ENCODE measurements at places on chromosomes 1 and 21.

- no peak for DNase-seq
Measured at GRCh38 chr1:35544976-35545375, 12.2 kb downstream of the KIAA0319L start.

DNA sequence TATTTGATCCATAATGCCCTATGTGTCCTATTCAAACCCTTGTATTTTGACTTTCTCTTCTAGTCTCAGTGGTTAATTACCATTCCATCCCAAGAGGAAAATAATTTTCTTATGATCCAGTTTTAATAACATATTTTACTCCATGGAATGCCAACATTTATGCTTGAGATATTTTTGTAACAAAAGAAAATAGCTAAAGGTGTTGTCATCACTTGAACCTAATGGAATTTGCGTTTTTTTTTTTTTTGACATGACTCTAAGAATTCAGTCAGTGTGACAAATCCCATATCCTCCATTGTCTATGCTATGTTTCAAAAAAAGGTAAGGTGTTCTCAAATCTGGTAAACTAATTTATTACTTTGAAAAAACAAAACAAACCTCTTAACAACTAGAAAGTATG is 324.1 kb upstream of the ADAMTS5 start:
- DNase-seq, result no peak

DNA sequence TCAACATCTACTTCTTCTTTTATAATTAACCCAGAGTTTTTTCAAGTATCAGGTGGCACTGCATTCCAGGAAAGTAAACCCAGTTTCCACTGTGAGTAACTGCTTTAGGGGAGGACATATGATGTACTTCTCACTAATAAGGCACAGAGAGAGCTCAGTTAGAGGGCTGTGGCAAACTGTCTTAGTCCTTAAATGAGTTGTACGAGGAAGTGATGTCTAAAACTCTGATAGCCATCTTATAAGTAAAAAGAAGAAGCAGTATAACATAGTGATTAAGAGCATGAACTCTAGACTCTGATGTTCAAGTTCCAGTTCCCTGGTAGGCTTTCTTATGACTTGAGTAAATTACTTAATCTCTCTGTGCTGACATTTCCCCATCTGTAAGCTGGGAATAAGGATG is 58.7 kb upstream of the PTGS2 start:
- no peak for DNase-seq

- DNase-seq, result no peak
Measured at GRCh38 chr1:229231754-229232119, 39.2 kb upstream of the RAB4A start.

- DNase-seq, result no peak
Measured at GRCh38 chr1:24134376-24134775, 8.6 kb downstream of the IL22RA1 start.

DNA sequence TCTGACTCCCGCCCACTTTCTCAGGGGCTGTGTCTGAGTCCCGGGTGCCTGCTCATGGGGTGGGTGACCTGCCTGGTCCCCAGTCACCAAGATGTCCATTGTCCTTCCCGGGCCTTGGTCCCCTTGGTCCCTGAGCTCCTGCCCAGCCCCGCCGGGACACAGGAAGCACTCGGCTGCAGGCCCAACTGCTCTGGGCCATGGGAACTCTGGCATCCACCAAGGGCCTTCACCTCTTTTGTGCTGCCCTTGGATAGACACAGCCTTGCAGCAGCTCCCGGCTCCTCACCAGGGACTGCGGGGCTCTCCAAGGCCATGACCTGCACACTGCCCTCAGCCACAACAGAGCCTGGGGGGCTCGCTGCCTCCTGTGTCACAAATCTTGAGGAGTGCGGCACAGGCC is 22.1 kb upstream of the MX1 start:
- no peak for DNase-seq

DNA sequence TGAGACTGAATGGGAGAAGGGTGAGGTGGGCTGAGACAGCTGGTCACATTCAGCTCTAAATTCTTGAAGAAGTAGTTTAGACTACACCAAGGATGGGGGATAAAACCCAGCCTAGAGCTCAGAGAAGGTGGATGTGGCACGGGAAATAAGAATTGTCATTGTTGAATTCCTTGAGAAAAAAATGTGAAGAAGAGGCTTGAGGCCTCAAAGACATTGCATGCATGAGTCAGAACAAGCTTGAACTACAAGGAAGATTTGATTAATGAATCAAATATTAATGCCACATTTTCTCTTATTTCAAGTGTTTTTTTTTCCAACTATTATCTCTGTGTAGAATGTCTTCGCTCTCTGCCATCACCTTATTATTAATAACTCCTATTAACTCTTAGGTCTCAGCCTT is 58.9 kb downstream of the MAP3K7CL start:
- DNase-seq, result no peak

DNA sequence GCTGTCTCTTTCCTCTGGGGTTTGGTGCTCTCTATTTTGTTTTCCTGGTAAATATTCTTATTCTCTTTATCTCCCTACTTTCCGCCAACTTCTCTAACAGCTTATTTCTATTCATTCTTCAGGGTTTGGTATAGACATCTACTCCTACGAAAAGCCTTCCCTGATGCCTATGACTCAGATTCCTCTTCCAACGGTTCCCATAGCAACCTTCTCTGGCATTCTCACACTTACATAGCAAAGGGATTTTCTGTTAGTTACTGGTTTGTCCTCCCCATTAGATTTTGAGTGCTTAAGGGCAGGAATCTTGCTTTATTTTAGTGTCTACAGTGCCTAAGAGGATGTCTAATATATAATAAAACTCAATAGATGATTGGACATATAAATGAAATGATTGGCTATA is 407.6 kb upstream of the DEPDC1 start:
- DNase-seq, result no peak

GRCh38 chr1:238257018-238257621 is 366.4 kb upstream of the ZP4 start:
- DNase-seq, result no peak

DNA sequence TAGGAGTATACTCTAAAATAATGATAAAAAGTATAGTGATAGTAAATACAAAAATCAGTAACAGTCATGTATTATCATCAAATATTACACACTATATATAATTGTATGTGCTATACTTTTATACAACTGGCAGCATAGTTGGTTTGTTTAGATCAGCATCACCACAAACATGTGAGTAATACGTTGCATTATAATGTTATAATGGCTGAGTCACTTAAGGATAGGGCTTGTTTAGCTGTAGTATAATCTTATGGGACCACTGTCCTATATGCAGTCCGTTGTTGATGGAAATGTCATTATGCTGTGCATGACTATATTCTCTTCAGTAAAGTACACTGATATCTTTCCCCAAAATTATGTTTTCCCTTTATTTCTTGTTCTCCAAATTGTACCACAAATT is 92.8 kb downstream of the LYPLAL1 start:
- no peak for DNase-seq

GRCh38 chr1:107499139-107499744 is 358.4 kb downstream of the NTNG1 start:
- DNase-seq, result no peak

GRCh38 chr1:245679821-245680780 is 525.3 kb downstream of the KIF26B start:
- DNase-seq, result no peak

- peak; percentile 13 for DNase-seq
Measured at GRCh38 chr1:224783006-224783651, 146.3 kb upstream of the DNAH14 start.

GRCh38 chr1:88731475-88732269 is 47.6 kb downstream of the PKN2 start:
- peak; percentile 1 for DNase-seq

DNA sequence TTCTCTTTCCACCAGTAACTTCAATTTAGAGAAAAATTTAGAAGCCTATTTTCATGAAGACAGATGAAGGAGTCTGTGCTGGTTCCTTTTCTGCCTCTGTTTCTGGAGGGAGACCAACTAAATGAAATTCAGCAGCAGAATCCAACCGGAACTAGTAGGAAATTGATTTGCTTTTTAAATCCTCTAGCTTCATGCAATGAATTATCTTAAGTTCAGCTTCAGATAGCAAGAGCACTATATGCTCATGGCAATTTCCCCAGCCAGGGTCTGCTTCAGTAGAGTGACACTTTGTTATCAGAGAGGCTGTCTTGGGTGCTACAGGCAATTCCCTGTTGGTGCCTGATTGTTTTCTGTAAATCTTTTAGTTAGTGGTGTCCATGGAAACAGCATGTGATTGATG is 189.7 kb downstream of the SLC35F3 start:
- no peak for DNase-seq

DNA sequence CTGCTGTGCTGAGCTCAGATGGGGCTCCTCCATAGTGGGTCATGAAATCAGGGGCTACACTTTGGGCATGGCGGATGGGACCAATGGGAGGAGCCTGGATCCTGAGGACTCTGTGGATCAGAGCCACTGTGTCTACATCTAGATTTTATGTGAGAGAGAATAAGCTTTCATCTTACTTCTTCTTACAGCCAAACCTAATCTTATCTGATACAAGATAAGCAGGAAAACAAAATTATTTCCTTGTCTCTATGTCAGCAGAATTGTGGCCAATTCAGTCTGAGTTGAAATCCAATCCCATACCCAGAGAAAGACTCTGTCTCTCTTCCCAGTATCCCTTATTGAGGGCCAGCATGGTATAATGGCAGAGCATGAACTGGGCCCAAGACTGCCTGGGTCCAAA is 56.2 kb downstream of the KIF14 start:
- no peak for DNase-seq

DNA sequence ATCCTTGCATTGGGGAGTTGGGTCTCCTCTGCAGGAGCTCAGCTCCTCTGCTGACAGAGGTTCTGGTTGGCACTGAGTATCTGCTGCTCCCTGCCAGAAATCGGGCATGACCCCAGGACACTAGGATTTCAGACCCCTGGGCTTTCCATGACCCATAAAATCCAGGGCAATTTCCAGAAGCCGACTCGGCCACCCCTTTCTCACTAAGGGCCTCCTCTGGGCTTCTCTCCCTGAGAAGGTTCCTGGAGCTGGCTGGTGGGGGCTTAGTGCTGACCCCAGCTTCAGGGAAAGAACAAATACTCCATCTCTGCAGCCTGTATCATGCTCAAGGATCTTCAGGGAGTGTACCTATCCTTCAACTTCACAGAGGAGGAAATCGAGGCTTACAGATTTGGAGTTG is 603.4 kb downstream of the PTPRU start:
- DNase-seq, result no peak

DNA sequence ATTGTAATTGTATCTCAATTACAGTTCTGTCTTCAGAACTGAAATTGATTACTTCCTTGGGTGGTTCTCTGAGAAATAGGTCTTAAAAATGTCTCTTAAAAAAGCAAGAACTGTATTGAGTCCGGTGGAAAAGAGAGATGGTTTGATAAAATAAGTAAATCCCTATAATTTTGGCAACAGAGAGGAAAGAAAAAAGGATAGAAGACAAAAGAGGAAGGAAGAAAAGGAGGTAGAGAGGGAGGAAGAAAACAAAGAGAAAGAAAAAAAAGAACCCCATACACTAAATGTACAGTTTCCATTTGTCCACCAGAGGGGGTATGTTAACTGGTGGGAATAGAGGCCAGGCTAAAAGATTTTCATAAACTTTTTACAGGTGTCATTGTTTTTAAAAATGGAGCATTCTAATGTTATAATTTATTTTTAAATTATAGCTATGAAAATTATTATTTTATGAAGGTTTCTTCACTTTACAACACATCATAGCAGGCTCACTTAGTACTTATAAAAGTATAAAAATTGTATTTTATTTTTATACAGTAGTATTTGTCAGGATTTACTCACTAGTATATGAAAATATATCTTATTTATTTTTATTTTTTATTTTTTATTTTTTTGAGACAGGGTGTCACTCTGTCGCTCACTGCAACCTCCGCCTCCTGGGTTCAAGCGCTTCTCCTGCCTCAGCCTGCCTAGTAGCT is 2.1 kb upstream of the UBE2T start:
- peak; percentile 80 for DNase-seq

- peak; percentile 31 for DNase-seq
Measured at GRCh38 chr1:9825093-9826074, 1.6 kb upstream of the CLSTN1 start.

GRCh38 chr1:183699616-183700160 is 46.6 kb upstream of the APOBEC4 start:
- DNase-seq, result no peak

DNA sequence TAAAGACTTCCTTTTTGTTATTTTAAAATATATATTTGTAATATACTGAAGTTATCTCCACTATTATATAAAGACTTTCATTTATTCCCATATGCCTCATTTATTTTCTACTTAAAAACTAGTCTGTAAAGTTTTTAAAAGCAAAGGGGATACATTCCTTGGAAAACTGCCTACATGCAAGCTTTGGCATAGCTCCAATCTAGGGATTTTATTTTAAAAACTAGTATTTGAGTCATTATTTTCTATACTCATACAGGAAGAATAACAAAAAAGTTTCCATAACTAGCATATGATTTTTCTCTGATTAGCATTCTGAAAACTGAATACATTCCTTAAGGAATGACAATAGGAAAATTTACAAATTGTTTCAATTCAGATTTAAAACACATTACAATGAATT is 88.9 kb downstream of the COL24A1 start:
- no peak for DNase-seq

GRCh38 chr1:30600258-30600657 is 123.1 kb downstream of the MATN1 start:
- DNase-seq, result no peak

GRCh38 chr1:59391212-59392179 is 94.6 kb downstream of the FGGY start:
- no peak for DNase-seq

- DNase-seq, result no peak
Measured at GRCh38 chr1:24905355-24905978, 24.6 kb downstream of the RUNX3 start.

- no peak for DNase-seq
Measured at GRCh38 chr21:26469789-26470188, 103.3 kb downstream of the CYYR1 start.

- DNase-seq, result no peak
Measured at GRCh38 chr21:44492567-44493385, 37.5 kb downstream of the LRRC3 start.

- DNase-seq, result no peak
Measured at GRCh38 chr1:237141502-237141901, 99.5 kb downstream of the RYR2 start.

- DNase-seq, result no peak
Measured at GRCh38 chr1:111600886-111601386, 18.7 kb upstream of the RAP1A start.

- no peak for DNase-seq
Measured at GRCh38 chr1:51063121-51063520, 38.9 kb upstream of the C1orf185 start.

- DNase-seq, result no peak
Measured at GRCh38 chr21:39904457-39904856, 37.2 kb downstream of the PCP4 start.

GRCh38 chr21:26846036-26846931 is 1.1 kb upstream of the ADAMTS1 start:
- no peak for DNase-seq

DNA sequence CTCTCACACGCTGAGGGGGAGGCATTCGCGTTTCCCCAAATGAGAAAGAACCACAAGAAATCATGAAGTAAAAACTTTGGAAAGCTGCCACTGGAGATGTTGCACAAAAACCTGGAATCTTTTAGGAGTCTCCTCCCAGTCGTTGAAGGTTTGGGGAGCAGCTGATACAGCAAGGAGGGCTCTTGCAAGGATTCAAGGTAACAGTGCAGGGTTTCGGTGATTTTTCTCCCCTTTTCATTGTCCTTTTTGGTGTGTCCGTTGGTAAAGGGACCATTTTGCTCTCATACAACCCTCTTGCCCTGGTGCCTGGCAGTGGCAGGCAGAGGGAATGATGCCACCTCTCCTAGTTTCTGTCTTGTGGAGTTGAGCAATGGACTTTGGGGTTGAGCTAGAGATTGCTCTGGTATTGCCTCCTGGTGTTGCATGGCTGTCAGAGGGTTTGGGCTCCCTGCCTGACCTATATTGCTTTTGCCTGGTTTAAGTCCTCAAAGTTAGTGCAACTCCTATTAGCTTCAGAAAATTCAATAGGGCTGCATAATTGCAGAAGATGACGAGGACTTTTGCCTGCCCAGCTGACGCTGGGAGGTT is 872 bp downstream of the BRINP2 start:
- DNase-seq, result no peak

All from NCI-H2081 (cell line).